ENCODE measurements at places on chromosomes 5 and 9. TPM values are rescaled to one million over a fixed set of nuclear protein-coding genes. Genes with fewer than 3 reads are reported as not detected.

DNA sequence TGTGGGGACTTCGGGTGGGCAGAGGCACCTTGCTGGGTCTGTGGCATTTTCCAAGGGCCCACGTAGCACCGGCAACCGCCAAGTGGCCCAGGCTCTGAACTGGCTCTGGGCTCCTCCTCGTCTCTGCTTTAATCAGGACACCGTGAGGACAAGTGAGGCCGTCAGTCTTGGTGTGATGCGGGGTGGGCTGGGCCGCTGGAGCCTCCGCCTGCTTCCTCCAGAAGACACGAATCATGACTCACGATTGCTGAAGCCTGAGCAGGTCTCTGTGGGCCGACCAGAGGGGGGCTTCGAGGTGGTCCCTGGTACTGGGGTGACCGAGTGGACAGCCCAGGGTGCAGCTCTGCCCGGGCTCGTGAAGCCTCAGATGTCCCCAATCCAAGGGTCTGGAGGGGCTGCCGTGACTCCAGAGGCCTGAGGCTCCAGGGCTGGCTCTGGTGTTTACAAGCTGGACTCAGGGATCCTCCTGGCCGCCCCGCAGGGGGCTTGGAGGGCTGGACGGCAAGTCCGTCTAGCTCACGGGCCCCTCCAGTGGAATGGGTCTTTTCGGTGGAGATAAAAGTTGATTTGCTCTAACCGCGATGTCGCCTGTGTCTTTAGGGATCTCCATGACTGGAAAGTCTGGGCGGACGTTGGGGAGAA, 5.8 kb downstream of the DPP7 start:
- DNase-seq: no peak

PCA3 gene
- total RNA-seq: not detected

TXNDC15 gene
- 65.1 TPM for total RNA-seq

TRIM7 gene
- 4.7 TPM for total RNA-seq

GRCh38 chr5:127070243-127070642, 3.1 kb downstream of the C5orf63 start:
- DNase-seq: no peak

DNA sequence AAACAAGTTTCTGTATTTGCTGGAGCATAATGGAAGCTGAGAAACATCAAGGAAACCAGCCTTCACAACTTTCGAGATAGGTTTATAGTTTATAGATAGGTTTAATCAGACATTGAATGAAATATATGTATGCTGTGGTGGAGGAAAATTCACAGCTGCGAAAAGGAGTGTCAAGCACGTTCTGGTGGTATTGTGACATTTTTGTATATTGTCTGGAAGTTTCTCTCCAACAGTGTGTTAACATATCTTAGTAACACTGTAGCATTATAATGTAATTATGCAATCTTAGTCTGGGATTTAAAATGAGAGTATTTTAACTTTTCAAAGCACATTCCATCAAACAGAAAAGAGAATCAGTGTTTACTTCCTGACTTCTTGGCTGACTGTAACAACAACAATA, 50.0 kb downstream of the FCHO2 start:
- no peak for DNase-seq

DNA sequence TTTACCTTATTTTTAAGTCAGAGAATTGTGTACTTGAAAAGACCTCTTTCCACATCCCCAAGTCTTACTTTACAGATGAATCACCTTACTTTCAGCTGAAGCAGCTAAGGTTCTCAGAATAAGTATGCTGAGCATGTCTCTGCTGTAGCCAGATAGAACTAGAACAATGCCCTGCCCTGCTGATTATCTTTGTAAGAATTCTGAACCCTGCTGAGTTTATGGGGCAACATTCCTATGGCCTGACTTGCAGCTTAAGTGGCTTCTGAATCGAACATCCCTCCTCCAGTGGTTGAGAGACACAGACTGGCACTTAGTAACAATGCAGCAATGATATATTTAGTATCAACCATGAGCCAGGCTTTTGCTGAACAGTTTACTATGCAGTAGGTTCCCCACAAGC, 592.0 kb upstream of the WWC1 start:
- no peak for DNase-seq

DNA sequence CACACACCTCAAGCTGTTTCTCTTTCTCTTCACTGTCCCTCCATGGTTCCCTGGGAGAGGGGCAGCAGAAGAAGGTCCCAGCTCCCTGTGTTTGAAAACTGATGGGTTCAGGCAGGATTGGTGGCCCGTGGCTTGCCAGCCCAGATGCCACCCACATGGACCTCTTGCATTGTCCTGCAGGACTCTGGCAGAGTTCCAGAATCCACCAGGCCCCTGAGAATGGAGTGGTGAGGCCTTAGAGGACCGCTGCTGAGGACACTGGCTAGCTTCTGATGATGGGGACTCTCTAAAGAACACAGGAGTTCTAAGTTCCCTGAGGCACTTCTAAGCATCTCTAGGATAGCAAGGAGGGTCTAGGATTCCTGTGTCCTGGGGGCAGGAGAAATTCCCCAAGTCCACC, 24.8 kb downstream of the CTSL start:
- no peak for DNase-seq

DNA sequence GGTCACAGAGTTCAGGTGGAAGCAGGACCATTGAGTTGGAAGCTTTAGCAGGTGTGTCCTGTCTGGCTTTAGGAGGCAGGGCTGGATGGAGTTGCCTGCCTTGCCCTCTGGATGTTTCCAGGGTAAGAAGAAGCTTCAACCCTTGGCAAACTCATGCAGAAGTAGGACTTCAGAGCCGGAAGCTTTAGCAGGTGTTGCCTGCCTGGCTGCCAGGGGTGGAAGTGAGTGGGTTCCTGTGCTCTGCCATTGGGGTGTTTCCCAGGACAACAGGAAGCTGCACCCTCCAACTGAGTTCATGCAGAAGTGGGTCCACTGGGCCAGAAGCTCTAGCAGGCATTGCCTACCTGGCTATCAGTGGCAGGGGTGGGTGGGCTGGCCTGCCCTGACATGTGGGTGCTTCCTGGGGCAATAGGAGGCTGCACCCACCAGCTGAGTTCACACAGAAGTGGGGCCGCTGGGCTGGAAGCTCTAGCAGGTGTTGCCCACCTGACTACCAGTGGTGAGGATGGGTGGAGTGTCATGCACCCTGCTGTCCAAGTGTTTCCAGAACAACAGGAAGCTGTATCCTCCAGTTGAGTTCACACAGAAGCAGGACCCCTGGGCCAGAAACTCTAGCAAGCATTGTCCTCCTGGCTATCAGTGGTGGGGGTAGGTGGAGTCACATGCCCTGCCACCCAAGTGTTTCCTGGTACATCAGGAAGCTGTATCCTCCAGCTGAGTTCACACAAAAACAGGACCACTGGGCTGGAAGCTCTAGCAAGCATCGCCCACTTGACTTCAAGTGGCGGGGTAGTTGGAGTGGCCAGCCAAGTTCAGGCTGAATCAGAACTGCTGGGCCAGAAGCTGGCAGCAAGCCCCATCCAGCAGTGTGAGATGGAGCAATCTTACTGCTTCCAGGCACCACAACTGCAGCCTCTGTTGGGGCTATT, 24.6 kb downstream of the LOX start:
- no peak for DNase-seq

DNA sequence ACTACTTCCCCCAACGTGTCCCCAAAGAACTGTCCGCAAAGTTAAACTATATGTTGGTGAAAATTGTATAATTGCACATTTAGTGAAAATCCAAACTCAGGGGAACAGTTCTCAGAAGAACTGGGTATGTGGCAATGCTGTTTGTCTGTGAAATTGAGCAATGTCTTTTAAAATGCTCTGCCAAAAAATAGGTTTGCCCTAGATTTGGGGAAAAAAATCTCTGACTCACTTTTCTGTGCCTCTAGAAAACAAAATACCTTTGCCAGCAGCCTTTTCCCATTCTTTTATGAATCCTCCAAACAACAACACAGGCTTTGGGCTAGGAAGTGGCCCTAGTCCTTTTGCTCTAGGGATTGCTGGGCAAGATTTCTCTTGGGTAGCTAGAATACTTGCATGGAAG, 37.4 kb upstream of the ZNF608 start:
- no peak for DNase-seq

DNA sequence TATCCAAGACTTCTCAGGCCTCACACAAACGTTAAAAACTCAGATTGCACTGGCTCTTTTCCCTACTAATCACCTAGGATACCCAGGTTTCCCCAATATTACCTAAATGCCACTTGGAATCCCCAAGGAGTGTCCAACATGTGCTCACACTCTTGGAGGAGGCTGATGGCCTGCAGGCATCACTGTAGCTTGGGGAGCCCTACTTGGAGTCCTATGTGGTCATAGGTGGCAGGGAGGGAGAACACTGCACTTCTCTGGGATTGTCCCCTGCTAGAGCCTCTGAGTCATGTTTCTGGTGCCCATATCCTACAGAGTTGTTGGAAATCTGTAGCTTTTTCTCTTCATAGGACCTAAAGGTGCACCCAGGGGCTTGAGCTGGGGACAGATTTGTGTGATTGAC, 433.7 kb downstream of the ARHGEF28 start:
- DNase-seq: no peak

- DNase-seq: no peak
These were observed 34.2 kb downstream of the MTAP start for GRCh38 chr9:21836437-21837161.
